SK-N-SH treated with all-trans-retinoic acid at 6 μM for 48 hours (cell line): ENCODE measurements at places on chromosomes 3 and 15.

- ATAC-seq: no peak
These were observed 74.2 kb downstream of the PLSCR2 start for GRCh38 chr3:146395164-146395563.

- no peak for ATAC-seq
These were observed 1.6 kb upstream of the ULK3 start for GRCh38 chr15:74844319-74845207.

DNA sequence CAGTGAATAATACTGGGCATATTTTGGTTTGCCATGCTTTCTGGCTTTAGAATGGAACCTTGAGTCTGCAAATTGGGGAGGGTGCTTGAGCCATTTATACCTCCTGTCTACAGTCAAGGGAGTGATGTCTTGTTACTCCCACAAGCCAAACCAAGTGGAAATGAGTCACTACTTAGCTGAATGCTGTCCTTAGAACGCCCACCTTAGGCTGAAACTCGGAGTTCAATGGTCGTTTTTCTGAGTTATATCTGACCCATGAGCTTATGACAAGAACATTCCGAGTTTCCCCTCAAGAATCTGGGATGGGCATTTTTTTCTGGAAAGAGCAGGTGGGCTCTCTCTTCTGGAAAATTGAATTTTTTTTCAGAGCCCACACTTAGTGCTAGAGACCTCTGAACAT, 17.4 kb upstream of the CLDN18 start:
- no peak for ATAC-seq

- no peak for ATAC-seq
These were observed 59.9 kb upstream of the BCHE start for GRCh38 chr3:165897137-165897536.

DNA sequence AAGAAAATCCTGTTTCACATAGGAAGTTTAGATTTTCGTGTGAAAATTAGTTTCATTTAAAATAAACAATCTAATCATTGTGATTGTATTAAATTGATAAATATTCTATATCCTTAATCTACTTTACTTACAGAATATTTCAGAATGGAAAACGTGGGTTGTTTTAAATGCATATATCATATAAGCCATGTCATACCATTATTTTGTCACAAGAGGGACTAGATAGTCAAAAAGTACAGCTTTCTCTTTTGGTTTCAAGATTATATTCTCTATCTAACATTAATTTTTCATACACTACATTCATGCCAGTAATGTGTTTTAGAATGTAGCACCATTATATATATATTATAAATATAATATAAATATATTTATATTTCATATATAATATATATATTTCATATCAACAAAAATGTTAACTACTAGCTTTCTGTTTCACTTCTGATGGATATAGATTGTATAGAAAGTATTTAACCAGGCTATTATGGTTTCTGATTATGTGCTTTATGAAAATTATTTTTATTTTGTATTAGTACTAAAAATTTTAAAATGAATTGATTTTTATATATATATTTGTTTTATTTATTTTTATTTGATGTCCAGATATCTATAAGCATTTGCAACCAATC, 45.3 kb downstream of the OSTN start:
- 0 out of 3 replicates have a peak, but pooled peaks have one; percentile 44 for ATAC-seq

DNA sequence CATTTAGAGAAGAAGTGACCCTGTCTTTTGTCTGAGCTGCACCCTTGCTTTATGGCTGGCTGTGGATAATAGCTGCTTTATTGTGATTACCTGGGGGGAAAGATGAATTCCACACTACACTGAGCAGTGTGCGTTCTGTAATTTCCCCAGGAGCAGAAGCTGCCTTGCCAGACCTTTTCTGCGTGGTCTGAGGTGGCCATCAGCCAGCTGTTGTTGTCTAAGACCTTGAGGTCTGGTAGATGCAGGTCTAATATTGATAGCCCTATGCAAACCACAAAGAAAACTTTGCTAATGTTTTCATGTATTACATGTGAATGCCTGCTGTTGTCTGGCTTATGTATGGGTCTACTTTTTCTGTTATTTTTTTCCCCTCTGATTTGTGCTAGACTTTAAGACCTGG, 144.6 kb downstream of the THSD4 start:
- no peak for ATAC-seq

- peak; percentile 85 for ATAC-seq
These were observed 35.4 kb downstream of the BCL2L10 start for GRCh38 chr15:52076889-52077781.

DNA sequence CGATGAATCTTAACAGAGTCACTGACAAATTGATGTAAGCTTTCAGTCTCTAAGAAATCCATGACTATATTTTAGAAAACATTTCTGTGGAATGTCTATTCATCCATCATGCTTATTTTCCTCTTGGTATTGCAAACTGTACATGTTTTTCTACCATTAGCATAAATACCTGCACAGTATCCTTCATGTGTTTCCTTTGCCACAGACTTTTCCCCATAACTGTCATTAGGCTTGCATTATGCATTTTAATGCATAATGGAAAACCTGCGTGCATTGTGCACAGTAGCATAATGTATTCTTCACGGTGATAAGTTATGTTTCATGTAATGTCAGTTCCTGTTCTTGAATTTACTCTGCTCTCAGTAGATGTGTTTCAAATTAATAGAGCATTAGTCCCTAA, 403.1 kb upstream of the EPHA3 start:
- ATAC-seq: no peak

GRCh38 chr15:43928152-43928551, 101.3 kb downstream of the WDR76 start:
- no peak for ATAC-seq

DNA sequence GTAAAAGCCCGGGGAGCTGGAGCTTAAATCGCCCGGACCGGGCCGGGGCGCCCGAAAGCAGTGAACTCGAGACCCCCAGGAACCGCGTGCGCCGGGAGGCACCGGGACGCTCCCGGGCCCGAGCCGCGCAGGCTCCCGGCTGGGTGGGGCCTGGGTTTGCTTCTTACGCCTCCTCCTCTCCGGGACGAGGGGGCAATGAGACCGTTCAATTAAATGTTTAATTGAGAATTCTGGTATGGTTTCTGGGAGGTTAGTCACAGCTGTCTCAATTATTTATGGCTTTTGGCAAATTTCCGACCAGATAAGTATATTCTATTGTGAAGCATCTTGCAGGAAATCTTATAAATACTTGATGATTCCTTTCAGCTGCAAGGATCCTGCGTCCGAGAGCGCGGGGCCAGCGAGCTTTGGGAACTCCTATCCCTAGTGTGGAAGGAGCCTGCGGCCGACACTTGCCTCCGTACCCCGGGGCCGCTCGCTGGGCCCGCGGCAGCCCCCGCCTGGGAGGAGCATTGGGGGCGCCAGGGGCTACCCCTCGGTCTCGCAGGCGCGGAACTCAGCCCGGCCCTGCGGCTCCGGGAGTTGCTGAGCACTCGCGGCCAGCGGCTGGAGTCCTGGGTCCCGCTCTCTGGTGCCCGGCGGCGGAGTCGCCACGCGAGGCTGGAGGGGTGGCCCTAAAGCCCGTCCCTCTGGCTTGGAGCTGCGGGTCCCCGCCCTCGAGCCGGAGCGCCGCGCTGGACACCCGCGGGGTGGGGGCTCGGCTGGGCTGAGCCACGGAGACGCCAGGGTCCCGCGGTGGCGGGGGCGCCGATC, 10.3 kb downstream of the ISL2 start:
- no peak for ATAC-seq

DNA sequence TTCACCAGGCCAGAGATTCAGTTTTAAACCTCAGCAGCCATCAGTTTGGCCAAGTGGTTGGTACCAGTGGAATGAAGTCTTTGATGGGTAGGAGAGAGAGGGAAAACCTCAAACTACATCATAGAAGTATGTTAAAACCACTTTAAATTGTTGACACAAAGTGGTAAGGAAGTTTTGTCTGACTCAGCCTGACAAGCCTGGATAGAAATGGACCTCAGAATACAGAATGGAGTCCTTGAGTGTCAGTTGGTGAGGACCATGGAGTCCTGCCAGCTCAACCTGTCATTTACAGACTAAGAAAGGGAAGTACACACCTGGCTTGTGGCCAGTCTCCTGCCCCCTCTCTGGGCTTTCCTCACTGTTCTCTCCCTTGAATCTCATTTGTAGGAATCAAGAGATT, 12.1 kb downstream of the EAF1 start:
- no peak for ATAC-seq

GRCh38 chr3:126474498-126475412, 936 bp downstream of the ZXDC start:
- ATAC-seq: peak; percentile 22

DNA sequence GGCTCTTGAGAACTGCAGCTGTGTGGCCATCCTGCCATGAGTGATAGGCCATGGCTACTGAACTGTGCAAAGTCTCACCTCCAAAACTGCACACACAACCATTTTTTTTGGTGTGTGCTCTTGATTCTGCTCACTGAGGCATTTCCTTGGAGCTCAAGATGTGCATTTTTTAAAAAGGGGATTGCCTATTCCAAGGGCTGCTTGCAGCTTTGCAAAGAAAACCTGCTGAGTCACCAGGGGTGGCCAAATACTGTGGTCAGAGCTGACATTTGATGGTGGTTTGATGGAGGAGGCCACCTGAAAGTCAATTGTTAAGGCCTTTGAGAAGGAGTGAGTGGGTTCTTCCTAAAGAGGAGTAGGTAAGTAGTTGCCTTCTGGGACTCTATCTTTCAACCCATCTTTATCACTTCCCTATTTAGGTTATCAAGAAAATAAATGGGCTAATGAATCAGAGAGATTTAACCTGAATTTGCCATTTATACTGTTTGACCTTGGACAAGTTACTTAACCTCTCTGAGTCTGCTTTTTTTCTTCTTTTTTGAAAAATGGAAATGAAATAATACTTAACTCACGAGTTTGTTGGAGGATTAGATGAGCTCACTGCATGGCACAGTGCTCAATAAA, 87.9 kb downstream of the CHST2 start:
- ATAC-seq: peak; percentile 20; the same call in 1 of the 3 replicates

- no peak for ATAC-seq
These were observed 460.5 kb downstream of the ZNF385D start for GRCh38 chr3:21290557-21290956.

DNA sequence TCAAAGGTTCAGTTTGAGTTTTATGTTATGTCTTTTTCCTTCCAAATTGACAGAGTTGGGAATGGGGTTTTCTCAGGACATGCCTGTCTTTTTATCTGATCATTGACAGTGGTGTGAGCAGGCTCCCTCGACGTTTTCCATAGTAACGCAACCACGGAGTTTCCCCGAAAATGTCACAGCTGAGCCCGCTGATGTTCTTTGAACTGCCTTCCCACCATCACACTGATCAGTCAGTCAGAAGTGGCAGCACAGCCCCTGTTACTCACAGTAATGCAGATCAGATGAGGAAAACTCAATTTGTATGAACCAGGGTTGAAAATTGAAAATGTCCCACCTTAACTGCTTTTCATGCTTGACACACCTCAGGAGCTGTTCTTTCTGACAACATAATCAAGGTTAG, 210.4 kb downstream of the NECTIN3 start:
- no peak for ATAC-seq

DNA sequence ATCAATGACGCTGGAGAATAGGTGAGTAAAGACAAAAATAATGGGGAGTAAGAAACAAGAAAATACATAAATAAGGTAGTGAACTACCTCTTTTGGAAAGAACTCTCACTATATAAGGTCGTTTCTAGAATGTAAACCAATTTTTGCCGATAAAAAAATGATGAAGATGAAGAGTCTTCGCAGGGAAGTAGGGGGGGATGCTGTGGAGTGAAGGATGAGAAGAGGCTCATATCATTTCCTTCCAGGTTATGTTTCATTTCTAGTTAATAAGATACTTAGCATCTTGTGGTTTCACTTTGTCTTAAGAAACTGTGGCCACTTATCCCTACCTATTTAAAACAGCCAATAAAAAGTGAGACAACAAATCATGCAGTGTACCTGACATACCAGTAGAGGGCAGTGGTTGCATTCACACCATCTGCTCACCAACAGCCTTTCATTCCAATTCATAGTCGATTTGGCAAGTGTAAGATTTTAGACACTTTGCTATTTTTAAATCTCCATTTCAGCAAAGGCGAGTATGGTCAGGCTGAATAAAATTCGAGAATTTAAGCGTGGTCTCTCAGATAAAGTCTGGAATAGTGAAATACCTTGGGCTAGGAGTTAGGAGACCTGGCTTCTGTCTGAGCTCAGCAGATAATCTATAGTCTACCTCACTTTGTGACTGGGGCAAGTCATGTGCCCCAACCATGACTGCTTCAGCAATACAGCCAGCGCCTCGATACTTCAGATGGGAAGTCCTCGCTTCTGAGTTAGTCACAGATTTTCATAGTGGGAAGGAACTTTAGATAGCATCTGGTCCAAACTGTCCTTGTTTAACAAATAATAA, 28.9 kb upstream of the ICE2 start:
- peak; percentile 95 for ATAC-seq

DNA sequence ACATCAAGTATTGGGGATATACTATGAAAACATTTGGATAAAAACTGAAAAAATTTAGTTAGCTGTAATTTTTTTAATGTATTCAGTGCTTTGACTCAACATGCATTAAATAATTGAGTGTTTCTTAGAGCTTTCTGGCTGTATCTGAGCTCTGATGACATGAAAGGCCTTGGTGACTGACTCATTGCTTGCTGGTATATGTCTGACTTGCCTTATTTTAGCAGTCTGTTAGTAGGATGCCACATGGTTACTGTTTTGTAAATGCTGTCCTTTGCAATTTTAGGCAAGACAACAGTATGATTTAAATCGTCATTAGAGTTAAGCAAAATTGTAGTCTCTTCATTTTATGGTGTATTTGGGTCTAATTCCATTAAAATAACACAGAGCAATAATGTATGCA, 199.2 kb downstream of the GHSR start:
- ATAC-seq: peak; percentile 82

GRCh38 chr15:45126535-45127158, 3.0 kb downstream of the DUOXA1 start:
- ATAC-seq: peak; percentile 49; the same call in 2 of the 3 replicates

- ATAC-seq: no peak
These were observed 1.7 kb upstream of the FBXW12 start for GRCh38 chr3:48370333-48370713.

DNA sequence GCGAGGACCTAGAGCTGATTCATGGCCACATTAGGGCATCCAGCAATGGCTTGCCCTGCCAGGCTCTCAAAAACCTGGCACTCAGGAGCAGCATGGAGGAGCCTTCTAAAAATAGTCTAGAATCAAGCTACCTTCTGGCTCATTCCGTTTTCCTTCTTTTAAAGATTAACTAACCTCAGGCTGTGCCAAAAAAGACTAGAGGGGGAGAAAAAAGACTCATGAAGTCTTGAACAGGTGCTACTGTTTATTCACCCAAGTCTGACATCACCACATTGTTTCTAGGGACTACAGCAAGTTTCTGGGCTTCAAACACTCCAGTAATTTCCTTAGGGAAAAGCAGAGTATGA, 125.8 kb downstream of the TNIK start:
- peak; percentile 22; the same call in 1 of the 3 replicates for ATAC-seq

- no peak for ATAC-seq
These were observed 7.9 kb downstream of the FOXL2 start for GRCh38 chr3:138938877-138939560.

- ATAC-seq: peak; percentile 55; the same call in 2 of the 3 replicates
These were observed 140.6 kb downstream of the RBPMS2 start for GRCh38 chr15:64634576-64635498.

GRCh38 chr3:171260466-171260865, 199.7 kb downstream of the TNIK start:
- no peak for ATAC-seq

- ATAC-seq: no peak
These were observed 89.5 kb upstream of the IQSEC1 start for GRCh38 chr3:13162549-13163320.

GRCh38 chr3:64732576-64732975, 44.8 kb upstream of the ADAMTS9 start:
- ATAC-seq: no peak
